ENCODE measurements at places on chromosomes 7 and 10. TPM values are rescaled to one million over a fixed set of nuclear protein-coding genes. Genes with fewer than 3 reads are reported as not detected.

- no peak for DNase-seq
These were observed 200.7 kb downstream of the DNAH11 start for GRCh38 chr7:21743493-21743892.

DNA sequence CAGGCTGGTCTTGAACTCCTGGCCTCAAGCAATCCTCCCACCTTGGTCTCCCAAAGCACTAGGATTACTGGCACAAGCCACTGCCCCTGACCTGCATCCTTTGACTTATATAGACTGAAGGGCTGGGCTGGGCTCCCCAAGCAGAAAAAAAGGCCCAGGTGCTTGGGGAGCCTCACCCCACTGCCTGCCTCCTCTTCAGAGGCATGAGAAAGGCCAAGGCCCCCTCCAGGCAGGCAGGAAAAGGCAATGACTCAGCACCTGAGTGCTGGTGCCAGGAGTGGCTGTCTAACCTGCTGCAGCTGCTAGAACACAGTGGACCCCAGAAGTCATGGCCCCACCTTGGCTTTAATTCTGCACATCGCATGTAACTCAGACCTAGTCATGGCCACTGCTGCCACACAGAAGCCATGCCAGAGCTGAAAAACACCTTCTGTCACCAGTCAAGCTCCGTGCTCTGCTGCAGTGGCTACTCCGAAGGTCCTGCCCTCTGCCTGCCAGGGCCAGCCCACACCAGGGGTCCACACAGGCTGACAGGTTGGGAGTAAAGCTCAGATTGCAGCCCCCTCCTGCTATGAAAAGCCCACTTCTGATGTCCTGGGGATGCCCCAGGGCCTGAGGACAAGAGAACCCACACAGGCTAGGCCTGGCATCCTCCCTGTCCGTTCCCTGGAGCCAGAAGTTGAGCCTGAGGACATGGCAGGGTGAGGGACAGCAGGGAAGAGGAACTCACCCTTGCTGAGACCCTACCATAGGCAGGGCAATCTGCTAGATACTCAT lies 48.5 kb downstream of the GRID1 start:
- no peak for DNase-seq

Gene PLAC9
- 47.0 TPM for polyA plus RNA-seq

- no peak for DNase-seq
These were observed 517.4 kb upstream of the ZMIZ1 start for GRCh38 chr10:78551184-78552005.

- no peak for DNase-seq
These were observed 47.6 kb downstream of the VOPP1 start for GRCh38 chr7:55524558-55525310.

DNA sequence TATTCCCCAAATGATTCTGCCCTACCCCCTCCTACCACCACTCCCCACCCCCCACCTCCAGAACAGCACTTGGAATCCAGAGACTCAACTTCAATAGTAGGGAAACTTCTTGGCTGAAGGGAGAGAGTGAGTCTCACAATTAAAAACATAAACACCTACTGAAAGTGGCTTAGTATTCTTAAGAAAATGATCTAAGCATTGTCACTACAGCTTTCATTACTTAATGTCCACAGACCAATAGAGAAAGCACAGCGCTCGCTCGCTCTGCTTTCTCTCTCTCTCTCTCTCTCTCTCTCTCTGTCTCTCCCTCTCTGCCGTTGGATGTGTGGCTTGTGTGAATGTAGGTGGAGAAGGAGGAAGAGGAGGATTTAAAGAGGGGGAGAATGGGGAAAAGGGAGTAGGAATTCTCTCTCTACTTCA lies 1.5 kb upstream of the SEMA3A start:
- no peak for DNase-seq

Gene GJC3
- polyA plus RNA-seq, result 0.79 TPM

DNA sequence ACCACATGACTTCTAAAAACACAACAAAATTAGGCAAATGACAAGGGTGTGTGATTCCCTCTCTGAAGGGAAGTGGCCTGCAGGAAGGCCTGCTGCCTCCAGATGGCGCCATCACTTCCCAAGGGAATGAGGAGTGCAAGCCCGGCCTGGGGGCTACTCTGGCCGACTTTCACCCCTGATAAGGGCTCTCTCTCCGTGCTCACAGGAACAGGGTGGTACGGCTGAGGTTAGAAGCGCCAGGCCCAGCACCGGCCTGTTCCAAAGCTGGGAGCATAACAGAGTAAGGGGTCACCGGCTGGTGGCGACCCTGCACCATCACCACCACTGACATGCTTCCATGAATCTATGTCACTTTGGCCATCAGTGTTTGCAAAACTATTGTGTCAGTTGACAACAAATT lies 13.1 kb downstream of the RBP3 start:
- DNase-seq, result peak; percentile 55

DNA sequence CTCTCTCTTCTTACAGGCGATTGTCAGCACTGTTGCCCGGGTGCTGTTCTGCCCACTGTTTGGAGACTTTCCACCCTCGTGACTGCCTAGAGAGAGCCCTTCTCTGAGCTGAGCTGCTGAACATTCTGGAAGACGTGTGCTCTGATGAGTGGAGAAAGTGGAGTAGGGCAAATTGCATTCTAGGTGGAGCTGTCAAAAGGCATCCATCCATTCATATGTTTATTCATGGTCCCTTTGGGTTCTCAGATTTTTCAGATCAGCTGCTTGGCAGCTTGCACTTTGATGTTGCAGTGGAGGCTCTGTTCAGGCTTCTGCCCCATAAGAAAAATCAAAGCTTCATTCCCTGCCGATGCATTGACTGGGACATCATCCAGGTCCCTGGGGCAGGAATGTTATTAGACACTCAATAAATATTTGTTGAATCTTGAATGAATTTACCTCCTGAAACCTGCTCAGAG lies 120.7 kb upstream of the EEPD1 start:
- no peak for DNase-seq

DNA sequence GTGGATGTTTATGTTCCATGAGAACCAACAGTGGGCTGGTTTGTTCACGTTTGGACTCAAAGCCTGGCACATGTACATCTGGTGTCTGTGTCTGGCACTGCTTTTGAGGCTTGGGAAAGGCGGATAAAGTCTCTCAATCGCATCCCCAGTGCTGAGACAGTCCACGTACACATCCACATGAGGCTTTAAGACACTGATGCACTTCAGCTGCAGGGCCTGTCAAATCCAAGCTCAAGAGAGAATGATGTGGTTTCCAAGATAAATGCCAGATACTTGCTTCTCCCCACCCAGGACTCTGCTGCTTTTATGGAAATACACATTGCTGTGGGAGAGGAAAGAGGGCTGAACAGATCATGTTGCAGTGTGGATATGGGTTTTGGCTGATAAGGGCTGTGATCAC lies 178.4 kb downstream of the ADARB2 start:
- no peak for DNase-seq

DNA sequence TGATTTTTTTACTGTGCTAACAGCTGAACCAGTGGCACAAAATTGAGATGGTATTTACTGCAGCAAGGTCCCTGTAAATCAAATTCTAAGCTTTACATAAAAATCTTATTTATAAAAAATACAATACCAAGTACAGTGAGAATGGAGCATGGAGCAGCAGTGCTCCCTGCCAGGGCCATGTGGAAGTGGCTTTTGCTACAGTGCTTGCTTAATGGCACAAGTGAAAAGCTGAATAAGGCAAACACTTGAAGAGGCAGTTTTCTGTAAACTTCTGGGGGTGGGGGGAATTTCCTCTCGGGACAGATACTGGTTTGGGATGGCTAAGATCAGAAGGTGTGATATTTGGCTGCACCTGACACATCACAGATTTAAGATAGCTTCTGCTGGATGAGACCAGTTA lies 27.5 kb downstream of the AP3M1 start:
- DNase-seq, result no peak

GRCh38 chr7:67644151-67644550 lies 647.5 kb downstream of the TYW1 start:
- DNase-seq, result no peak

Gene ITGA8
- 6.9 TPM for polyA plus RNA-seq

GRCh38 chr7:26978146-26978545 lies 113.8 kb upstream of the SKAP2 start:
- DNase-seq, result no peak

Gene OR2A5
- polyA plus RNA-seq, result not detected

Gene HABP2
- 1.9 TPM for polyA plus RNA-seq

DNA sequence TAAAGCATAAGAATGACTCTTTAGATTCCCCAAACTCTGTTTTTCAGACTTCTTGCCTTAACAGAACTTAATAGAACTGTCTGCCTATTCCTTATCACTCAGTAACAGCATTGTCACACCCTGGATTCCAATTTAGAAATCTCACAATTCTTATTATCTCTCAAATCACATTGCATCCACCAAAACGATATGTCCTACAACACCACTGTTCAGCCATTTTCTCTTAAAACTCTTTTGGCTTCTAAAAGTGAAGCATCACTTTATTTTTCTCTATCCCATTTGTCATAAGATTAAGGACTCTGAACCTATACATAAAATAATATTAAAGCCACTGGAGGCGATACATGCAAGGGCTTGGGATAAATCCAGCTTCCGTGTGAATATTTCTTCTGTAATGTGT lies 1.2 kb upstream of the CPED1 start:
- no peak for DNase-seq

Gene KIAA1217
- polyA plus RNA-seq, result 40.0 TPM

GRCh38 chr7:23026164-23026563 lies 12.2 kb upstream of the HYCC1 start:
- no peak for DNase-seq

DNA sequence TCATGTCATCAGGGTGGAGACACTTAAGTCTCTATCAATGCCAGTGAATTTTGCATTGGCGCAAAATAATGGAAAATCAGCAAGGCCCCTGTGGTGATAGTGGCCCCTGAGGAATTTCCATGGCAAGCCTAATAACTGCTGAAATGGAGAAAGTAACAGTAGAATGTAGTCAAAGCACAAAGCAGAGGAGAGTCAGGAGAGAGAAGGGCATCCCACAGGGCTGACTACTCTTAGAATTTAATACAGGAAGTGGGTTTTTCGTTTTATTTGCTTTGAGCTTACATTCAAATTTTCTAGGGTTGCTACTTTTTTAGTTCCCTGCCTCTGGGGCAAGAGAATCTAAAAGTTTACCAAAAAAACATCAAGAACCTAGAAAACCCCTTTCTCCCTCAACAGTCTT lies 39.0 kb downstream of the BZW2 start:
- no peak for DNase-seq

DNA sequence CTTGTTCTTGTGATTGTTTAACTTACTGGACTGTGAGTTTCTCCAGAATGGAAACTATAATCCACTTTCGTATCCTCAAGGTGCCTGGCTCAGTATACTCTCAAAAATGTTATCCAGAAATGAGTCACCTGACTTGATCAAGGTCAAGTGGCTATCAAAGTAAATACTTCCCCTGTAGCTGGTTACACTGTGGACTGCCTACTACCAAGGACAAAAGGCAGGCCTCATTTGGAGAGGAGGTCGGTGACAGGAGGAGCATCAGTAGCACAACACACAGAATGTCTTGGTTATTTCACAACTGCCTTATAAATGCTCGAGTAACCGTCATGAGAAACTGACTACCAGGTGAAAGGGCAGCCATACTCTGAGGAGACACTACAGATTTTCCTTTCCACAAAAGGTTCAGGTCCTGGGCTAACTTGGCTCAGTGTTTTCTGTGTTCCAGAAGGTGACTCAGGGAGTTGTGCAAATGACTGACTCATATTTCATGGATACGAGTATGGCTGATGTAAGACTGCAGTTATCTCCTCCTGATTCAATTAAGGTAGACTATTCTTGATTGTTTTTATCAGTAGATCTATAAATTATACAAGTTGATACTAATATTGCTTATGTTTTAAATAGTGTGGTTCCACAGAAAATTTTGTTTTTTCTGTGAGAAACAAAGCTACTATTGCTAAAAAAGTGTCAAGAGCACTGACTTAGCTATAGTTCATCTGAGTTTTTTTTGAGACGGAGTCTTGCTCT lies 4.2 kb upstream of the CCNY start:
- DNase-seq, result no peak

DNA sequence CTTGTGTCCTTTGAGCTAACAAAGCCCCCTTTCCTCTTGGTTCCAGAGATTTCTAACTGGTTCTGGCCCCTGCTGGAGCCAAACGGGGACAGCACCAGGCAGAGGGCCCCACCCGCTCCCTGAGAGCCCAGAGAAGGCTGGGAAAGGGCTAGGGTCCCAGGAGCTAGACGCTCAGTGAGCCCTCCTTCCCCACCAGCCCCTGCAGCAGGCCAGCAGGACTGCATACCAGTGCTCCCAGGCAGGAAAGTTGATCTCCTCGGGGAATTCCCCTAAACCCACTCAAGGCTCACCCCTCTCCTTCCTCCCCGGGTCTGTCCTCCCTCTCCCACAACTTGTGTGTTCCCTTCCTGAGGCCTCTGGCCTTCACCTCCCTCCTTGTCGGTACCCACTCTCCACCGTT lies 47.7 kb downstream of the PAX2 start:
- no peak for DNase-seq

DNA sequence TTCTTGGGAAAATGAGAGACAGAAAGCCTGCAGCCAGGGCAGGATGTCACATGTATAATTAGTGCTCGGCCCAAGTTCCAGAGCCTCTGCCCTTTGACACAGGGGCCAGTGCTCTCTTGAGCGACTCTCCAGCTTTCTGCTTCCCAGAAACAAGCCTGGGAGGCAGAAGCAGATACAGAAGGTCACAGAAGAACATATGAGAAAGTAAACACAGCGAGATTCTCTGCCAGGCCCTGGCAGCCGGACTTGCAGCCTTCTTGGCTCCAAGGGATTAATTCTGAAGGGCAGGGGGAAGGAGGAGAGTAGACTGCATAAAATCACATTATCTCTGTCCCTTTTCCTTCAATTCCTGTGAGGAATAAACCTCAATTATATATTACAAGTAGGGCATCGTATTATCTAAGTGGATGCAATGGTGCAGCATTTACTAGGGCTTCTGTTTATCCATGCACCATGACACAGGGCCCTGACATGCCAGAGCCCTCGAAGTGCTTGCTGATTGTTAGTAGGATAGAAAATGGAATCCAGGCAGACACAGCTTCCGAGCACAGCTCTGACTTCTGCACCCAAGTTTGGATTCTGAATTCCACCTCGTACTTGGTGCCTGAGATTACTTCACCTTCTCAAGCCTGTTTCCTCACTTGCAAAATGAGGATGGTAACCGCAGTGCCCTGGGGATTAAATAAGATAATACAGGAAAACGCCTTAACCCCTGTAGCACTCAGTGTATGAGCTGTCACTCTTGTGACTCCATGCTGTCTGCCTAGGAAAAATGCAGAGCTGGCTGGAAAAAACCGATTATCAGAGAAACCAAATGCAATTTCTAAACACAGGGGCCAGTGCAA lies 536.5 kb downstream of the TNS3 start:
- DNase-seq, result peak; percentile 71

Gene CCDC136
- 564 TPM for polyA plus RNA-seq
